Parietal lobe (tissue), 2 donors: ENCODE measurements at places on chromosomes 12 and 14. TPM values are rescaled to one million over a fixed set of nuclear protein-coding genes. Genes with fewer than 3 reads are reported as not detected.

Gene INHBC
- not detected for total RNA-seq

Gene GPR162
- total RNA-seq, result 57.0 TPM

Gene DDN
- 5.3 TPM for total RNA-seq

Gene ARHGEF25
- 40.7 TPM for total RNA-seq

Gene JAG2
- total RNA-seq, result 31.3 TPM

Gene PLEKHD1
- 0.31 TPM for total RNA-seq
